ENCODE measurements at places on chromosomes 7 and 10.

DNA sequence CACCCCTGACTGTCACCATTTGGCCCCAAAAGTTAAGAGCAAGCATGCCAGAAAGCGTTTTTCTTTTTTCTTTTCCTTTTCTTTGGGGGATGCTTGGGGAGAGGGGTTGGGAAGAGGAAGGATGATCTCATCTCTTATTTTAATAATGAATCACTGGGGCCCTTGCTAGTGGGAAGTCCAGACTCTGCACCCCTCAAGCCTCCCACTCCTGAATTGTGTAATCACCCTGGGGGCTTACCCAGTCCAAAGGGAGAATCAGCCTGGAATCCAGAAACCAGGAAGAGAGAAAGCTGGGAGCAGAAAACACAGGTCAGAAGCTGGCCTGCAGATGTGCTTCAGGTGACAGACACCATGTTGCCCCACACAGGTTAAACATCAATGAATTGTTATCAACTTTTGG is 14.7 kb upstream of the HABP2 start:
- no peak for DNase-seq

DNA sequence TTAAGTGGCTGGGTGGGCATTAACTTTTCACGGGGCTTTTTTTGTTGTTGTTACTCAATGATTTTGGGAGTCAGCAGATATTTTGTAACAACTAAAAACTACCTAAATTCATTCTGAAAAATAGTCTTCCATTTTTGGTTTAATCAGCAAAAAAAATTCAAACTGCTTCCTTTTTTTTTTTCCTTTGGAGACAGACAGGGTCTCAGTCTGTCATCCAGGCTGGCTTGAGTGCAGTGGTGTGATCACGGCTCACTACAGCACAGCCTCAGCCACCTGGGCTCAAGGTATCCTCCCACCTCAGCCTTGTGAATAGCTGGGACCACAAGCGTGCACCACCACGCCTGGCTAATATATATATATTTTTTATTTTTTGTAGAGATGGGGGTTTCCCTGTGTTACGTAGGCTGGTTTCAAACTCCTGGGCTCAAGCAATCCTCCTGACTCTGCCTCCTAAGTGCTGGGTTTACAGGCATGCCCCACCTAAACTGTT is 36.5 kb downstream of the SKIDA1 start:
- no peak for DNase-seq

- no peak for DNase-seq
These were observed 2.5 kb downstream of the HMX2 start for GRCh38 chr10:123150271-123150985.

GRCh38 chr7:43351683-43352082 is 231.2 kb upstream of the STK17A start:
- DNase-seq = no peak

DNA sequence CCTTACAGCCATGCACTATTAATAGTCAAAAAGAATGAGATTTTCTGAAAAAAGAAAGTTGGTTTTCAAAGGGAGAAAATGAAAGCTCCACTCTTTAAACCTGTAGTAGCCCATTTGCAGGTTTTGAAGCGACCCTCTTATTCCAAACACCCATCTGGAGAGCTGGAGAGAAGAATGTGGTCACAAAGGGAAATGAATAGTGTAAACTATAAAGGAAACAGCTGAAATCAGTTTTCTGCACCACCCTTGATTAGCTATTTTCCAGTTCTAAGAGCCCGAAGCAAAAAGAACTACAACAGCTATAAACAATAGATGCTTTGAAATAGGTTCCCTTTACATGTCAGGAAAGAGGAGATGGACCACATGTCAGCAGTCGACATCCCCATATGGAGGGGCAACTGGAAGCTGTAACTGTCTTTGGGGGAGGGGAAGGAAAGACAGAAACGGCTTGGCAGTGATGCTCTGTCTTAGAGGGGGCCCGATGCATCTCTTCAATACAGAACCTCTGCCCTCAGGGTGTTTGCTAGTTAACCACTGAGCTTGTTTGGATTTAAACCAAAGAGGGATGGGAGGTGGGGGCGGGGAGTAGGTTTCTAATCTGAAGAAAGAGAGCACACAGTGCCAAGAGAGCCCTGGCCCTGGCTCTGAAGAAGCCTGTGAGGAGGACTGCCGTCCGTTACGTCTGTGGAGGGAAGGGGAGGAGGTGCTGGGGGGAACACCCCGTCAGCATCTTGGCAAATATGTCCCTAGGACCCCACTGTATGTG is 55.3 kb downstream of the CPVL start:
- no peak for DNase-seq

DNA sequence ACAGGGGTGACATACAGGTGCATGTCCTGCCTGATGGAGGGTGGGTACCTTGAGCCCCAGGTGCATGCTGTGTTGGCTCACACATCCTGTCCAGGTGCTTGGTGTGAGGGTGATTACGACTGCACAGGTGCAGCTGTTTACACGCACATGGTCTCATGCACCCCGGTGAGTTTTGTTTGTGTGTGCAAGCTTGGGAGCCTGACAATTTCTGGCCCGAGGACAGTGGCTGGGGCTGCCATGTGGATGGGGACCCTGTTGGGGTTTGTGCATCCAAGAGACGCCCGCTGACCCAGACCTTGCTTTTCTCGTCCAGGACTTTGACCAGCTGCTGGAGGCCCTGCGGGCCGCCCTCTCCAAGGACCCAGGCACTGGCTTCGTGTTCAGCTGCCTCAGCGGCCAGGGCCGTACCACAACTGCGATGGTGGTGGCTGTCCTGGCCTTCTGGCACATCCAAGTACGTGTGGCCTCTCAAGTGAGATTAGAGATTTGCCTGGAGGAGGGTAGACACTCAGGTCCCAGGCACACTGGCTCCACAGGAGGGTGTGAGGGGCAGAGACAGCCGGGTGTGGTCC is 61.7 kb downstream of the PRF1 start:
- no peak for DNase-seq

- DNase-seq = no peak
These were observed 505.9 kb downstream of the TCERG1L start for GRCh38 chr10:130805635-130806030.

GRCh38 chr10:15710455-15710854 is 9.3 kb downstream of the ITGA8 start:
- no peak for DNase-seq

- DNase-seq = no peak
These were observed 141.3 kb upstream of the FZD8 start for GRCh38 chr10:35783305-35783838.

DNA sequence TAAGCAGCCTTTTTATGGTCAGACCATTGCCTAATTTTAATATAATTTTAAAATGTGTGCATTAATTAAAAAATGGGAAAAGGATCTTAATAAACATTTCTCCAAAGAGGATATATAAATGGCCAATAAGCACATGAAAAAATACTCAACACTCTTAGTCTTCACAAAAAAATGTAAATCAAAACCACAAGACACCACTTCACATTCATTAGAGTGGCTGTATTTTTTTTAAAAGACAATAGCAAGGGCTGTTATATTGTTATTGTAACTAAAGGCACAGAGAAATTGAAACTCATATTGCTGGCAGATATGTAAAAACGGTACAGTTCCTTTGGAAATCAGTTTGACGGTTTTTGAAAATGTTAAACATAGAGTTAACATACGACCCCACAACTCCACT is 3.2 kb upstream of the CROT start:
- DNase-seq = no peak

GRCh38 chr10:26479766-26480492 is 41.8 kb downstream of the APBB1IP start:
- DNase-seq = no peak

DNA sequence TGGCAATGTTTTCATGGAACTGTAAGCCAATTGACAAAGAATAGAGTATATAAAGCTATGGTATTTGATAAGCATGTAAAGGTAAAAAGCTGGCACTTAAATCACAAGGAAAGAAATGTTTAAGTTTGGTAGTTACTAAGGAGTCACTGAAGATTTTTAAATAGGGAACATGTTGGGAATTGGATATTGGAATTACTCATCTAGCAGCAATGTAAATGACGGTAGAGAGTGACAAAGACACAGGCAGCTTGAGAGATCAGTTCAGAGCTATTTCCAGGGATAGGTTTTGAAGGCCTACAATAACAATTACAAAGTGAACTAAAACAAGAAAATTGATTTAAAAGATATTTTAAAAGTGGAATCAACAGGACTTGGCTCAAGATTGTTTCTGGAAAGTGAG is 36.8 kb downstream of the SP8 start:
- no peak for DNase-seq

GRCh38 chr7:158798741-158799140 is 30.6 kb downstream of the ESYT2 start:
- DNase-seq = no peak

GRCh38 chr7:148400101-148400500 is 190.5 kb upstream of the C7orf33 start:
- no peak for DNase-seq

GRCh38 chr7:27843584-27844305 is 103.8 kb downstream of the TAX1BP1 start:
- DNase-seq = no peak

GRCh38 chr7:70426249-70426880 is 705.6 kb upstream of the GALNT17 start:
- DNase-seq = no peak

DNA sequence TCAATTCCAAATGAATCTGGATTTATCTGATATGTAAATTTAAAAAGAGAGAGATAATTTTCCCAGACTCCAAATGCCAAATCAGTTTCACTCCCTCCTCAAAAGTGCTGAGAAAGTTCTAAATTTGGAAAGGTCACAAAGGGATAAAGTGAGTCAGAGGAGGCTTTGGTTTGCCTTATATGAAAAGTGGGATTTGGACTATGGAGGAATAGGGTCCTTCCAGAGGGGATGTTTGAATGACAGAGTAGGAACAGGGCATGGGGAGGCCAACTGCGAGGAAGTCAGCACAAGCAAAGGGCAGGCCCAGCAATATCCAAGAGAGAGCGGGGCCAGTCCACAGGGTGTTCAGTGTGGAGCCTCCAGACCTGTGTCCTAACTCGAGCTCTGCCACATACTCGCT is 9.8 kb upstream of the FAS start:
- no peak for DNase-seq

GRCh38 chr10:75379212-75379724 is 22.3 kb downstream of the ZNF503 start:
- no peak for DNase-seq

DNA sequence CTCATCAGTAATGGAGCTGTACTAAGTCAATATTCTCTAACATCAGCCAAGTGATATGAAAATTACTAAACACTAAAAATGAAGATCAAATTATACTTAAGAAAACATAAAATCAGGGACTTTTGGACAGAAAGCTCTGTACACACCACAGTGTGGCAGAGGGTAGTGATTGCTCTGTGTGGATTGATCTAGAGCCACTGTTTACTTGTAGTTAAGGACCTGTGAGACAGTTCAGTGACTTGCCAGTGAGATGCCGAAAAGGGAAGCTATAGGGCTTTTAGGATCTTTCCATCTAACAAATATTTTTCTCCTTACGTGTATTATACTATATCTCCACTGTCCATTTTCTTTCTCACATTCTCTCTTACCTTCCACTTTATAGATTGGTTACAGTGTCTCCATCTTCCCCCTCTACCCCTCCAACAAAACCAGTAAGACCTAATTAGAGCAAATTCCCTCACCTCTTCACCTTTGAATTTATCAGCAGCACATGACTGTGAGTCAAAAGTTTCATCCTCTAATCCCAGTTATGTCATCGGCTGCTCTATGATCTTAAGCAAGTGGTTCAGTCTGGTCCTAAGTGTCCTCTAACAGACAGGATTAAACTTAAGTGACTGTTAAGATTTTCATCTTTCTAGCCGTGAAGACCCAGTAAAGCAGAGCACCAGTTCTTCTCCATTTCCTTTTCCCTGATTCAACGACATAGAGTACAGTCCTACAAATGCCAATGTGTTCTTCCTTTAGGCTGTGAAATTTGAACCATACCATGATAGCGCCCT is 6.9 kb downstream of the PIK3CG start:
- no peak for DNase-seq

- DNase-seq = no peak
These were observed 9.2 kb downstream of the AGR2 start for GRCh38 chr7:16795624-16796023.

DNA sequence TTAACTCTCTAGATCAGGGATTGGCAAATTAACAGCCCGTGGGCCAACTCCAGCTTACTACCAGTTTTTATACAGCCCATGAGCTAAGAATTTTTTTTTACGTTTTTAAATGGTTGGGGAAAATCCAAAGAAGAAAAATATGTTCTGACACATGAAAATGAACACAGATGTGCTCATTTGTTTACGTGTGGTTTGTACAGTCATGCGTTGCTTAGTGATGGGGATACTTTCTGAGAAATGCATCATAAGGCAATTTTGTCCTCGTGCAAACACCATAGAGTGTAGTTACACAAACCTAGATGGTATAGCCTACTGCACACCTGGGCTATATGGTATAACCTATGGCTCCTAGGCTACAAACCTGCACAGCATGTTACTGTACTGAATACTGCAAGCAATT is 8.3 kb upstream of the SMKR1 start:
- no peak for DNase-seq

DNA sequence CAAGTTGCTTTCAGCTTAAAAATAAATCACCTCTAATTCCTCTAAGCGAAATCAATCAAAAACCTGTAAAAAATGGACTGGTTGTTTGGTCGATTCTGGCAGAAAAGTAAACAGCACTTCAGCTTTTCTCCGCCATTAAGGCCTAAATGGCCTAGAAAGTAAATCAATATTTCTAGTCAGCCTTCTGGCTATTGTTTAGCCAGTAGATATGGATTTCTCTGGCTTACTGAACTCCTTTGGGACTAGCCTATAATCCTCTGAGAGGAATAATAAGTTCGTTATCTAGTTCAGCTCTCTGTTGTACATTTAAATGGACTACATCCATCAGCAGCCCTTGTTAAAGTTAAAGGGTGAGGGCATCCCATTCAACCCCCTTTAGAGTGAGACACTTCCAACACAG is 400.1 kb upstream of the ETV1 start:
- DNase-seq = no peak

DNA sequence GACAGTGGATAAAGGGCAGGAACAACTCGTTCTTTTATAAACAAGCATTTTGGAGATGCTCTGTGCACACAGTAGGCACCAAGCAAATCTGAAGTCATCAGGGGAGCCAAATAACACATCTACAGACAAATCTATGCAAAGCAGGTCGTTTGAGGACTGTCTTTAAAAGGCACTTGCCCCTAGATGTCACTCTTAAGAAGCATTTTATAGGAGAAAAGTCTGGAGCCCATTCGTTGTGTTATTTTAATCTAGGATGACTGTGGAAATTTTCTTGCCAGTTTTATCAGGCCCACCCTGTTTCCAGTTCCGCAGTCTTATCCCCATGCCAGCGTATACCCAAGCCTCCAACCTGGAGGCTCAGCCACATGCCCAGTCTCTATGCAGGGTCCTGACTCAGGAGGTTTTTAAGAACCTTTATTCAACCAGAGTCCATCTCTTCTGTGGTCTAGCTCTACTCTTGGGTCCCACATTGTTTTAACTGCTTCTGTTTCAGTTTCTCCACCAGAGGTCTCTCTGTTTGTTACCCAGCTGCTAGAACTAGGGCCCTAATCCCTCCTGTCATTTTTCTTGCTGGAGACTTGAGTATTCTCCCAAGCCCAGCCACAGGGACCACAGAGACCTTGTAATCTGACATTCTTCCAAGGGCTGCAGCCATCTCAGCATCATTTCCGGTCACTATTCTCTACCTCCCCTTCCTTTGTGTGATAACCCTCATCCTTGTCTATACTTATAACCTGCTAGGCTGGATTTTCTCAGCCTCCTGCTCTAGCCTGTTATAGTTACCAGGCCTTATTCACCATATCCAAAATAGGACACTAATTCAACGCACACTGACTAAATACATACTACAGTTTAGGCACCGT is 26.7 kb downstream of the PIK3CG start:
- DNase-seq = no peak
